Activated CD4-positive, alpha-beta T cell treated with anti-CD3 and anti-CD28 coated beads, Interleukin-2, amount 50 U/mL, for 16 hours (primary cell): ENCODE measurements at places on chromosomes 5 and 9.

- DNase-seq, result no peak
Observed at GRCh38 chr5:136853971-136854370, 488.6 kb upstream of the TRPC7 start.

DNA sequence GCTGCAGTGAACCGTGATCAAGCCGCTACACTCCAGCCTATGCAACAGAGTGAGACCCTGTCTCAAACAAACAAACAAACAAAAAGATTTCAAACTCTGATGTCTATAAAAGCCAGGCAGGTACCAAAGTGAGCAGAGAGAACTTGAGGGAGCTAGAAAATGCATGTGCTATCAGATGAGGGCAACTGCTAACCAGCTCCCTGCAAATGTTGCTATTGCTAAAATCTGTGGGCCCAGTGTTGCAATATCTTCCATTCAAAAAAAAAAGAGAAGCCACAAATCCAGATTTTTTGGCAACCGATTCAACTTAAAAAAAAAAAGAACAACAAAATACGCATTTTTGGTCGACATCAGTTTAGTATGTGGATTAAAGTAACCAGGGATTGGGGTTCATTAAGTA, 5.5 kb downstream of the UBE2D2 start:
- DNase-seq, result no peak

- DNase-seq, result no peak
Observed at GRCh38 chr5:61330341-61330844, 1.7 kb upstream of the ZSWIM6 start.

- DNase-seq, result no peak
Observed at GRCh38 chr5:157348049-157348400, 82.1 kb downstream of the CYFIP2 start.

- DNase-seq, result no peak
Observed at GRCh38 chr5:170523142-170523551, 19.3 kb downstream of the KCNIP1 start.

DNA sequence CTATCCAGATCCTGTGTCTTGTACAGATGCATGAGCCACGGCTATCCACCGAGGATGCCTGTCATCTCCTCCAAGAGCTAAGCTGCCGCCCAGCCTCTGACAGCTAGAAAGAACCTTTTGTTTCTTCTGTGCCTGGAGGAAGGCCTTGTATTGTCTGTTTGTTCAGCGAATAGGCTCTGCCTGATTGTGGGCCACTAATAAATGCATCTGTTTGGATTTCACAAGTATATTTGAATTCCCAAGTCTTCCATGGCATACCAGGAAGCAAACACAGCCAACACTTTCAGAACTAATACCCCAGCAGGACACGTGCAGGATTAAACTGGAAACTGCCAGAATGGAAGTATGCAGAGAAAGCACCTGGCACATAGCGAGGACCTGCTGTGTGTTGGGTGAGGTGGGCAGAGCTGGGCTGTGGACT, 92.7 kb upstream of the NEURL1B start:
- DNase-seq, result no peak

DNA sequence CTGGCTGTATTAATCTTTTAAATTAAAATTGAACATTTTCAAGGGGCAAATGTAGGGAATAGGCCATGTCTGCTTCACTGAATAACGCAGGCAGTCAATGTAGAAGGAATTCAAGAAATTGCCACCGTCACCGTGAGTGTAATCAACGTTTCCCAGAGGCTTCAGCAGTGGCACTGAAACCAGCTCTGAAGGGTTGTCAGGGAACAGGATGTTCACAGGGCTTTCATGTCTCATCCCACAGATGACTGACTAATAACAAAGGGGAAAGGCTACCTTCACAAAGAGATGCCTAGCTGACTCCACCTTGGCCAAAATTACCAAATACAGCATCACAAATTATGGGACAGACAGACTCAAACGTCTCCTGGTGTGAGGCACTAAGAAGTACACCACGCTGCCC, 70.4 kb upstream of the SIMC1 start:
- DNase-seq, result no peak

DNA sequence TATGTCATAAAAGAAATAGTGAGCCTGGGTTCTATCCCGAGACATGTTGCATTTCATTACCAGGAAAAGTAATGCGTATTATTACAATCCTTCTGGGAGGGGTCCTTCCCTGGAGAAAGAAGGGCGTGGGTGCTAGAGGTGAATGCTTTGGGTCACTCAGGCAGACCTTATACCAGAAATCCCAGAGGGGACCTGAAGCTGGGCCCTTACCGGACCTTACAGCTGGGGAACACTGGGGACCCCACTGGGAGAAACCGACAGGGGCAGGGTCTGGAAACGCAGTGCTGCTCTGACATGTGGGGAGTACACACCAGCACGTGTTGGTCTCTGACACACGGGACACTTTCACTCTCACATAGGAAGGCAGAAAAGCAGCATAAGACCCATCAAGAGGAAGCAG, 71.3 kb downstream of the LMNB1 start:
- no peak for DNase-seq

- DNase-seq, result no peak
Observed at GRCh38 chr9:125977223-125977622, 230.1 kb downstream of the PBX3 start.

GRCh38 chr9:130694205-130694604, 625 bp downstream of the EXOSC2 start:
- peak; percentile 46 for DNase-seq

- no peak for DNase-seq
Observed at GRCh38 chr5:157827423-157827822, 31.5 kb downstream of the CLINT1 start.

- no peak for DNase-seq
Observed at GRCh38 chr9:37032713-37033112, 1.4 kb downstream of the PAX5 start.

- no peak for DNase-seq
Observed at GRCh38 chr5:64458948-64459347, 46.9 kb upstream of the RGS7BP start.

GRCh38 chr5:15573590-15573989, 73.6 kb downstream of the FBXL7 start:
- no peak for DNase-seq

DNA sequence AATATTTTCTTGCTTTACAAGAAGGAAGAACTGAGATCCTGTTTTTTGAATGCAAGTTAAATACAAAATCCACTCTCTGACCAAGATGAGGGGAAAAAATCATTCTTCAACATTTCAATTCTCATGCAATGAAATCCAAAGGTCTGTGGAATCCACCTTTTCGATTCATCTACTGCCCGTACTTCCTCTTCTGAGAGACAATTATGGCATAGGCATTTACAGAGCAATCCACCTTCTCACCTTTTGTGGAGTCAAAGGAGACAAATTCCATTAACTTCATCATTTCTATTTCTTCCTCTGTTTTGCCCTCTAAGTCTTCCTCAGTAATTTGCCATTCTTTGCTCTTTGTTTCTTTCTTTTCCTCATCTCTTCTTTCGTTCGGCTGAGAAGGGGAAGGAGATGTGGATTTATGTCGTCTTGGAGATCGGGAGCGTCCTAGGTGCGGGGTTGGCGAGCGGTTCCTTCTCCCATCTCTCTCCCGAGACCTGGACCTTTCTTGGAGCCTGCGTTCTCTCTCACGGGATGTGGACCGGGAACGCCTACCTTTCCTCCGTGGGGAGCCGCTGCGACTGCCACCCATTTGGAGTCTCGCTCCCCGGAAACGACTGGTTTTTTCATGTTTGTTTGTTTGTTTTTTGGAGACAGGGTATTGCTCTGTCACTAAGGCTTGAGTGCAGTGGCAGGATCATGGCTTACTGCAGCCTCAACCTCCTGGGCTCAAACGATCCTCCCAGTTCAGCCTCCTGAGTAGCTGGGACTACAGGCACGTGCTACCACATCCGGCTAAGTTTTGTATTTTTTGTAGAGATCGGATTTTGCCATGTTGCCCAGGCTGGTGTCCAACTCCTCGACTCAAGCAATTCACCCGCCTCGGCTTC, 24.3 kb upstream of the AFF4 start:
- no peak for DNase-seq

- DNase-seq, result no peak
Observed at GRCh38 chr9:108207561-108208165, 648.1 kb downstream of the ACTL7B start.

DNA sequence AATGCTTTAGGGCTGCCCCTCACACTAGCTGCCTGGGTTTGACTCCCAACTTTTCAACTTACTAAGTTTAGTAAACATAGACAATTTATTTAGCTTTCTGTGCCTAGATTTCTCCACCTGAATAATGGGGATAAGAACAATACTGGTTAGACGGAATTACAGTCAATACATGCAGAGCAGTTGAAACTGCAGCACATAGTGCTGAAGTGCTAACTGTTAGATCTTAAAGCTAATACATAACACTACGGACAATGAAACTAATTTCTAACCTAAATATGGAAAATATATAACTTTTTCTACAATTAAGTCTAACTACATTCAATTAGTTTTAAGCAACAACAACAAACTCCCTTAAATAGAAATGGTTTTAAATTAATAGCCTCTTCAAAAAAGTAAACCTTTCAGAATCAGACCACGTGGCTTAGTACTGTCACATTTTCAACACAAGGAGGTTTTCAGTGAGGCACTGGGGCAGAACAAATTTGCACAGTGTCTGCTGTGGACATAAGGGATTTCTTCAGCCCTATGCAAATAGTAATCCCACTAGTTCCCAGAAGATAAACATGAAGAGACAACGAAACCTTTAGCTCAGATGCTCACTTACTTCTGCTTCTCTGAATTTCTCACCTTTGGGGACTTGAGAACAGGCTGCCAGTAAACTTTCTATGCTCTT, 293.4 kb downstream of the EDIL3 start:
- no peak for DNase-seq

DNA sequence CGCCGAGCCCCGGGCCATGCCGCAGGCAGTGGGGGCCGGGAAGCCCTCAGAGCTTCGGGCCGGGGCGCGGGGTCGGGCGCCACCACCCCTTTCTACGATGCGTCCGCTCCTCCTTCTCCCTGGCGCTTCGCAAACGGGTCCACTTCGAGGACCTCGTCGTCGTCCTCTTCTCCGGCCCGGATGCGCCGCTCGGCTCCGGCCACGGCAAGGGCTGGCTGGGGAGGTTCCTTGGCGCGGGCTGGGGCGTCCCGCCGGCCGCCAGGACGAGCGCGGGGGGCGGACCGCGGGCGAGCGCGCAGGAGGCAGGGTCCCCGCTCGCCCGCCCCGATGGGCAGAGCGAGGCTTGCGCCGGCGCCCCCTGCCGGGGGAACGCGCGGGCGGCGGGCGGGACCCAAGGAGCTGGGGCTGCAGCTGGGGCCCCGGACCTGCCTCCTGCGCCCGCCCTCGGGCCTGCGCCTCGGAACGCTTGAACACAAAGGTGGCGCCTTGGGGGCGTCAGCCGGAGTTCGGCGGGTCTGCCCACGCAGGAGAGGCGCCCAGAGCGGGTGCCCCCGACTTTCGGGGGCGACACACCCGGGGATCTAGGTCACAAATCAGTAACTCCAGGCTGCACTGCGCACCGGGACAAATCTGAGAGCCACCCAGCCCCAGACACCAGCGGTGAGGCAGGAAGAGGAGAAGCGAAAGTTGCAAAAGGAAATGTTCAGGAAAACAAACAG, at the start of gene ROR2:
ROR2 (minus strand) TSS at position 283 of the 719 bp plus-strand sequence.
- DNase-seq, result peak; percentile 57

- no peak for DNase-seq
Observed at GRCh38 chr5:84706678-84707641, 322.3 kb upstream of the EDIL3 start.

DNA sequence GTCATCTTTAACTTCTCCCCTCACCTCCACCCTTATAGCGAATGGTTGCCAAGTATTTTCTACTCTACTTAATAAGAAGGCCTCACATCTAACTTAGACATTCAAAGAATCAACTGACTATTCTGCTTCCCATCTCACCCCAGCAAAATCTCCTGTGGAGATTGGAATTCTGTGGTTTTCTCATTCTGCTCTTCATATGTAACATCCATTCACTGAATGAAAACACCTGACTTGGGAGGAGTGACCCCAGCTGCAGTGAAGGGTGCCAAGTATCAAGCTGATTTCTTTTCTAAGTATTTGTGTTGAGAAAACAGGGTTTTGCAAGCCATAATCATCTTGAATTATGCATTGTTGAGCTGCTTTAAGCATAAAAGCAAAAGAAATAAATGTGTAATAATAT, 42.5 kb upstream of the TAF1L start:
- DNase-seq, result no peak

- no peak for DNase-seq
Observed at GRCh38 chr5:1464511-1464910, 19.3 kb upstream of the SLC6A3 start.

DNA sequence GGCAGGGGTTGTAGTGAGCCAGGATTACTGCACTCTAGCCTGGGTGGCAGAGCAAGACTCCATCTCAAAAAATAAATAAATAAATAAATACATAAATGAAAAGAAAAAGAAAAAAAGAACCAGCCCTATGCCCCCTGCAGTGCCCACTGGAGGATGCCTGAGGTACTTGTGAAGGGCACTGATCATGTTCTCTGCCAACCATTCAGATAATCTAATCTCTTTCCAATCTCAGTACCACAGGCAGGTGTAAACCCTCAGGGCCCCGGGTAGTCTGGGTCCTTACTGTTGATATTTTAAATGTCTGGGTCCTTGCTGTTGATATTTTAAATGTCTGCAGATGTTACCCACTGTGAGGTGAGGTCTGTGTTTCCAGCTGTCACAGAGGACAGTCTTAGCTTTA, 321.8 kb upstream of the ADCY2 start:
- DNase-seq, result no peak

GRCh38 chr9:14926941-14927624, 16.9 kb upstream of the FREM1 start:
- no peak for DNase-seq

DNA sequence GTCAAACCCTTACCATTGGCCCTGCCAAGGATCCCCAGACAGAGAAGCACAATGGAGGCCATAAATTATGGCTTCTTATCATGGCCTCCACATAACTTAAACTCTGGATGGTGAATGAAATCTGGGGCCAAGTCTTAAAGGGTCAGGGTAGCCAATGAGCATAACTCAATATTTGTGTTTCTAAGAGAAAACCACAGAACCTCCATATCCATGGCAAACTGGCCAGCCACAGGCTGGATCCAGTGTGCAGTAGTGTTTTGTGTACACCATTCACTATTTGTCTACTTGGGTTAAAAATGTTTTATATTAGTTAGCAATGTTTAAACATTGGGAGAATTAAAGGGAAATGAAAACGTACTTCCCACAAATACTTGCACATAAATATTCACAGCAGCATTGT, 60.8 kb downstream of the CDO1 start:
- no peak for DNase-seq

GRCh38 chr5:73853091-73853490, 227.1 kb downstream of the ARHGEF28 start:
- DNase-seq, result no peak

- no peak for DNase-seq
Observed at GRCh38 chr5:4703931-4704458, 436.1 kb upstream of the ADAMTS16 start.

GRCh38 chr5:169161022-169161680, 139.8 kb downstream of the SLIT3 start:
- no peak for DNase-seq

- no peak for DNase-seq
Observed at GRCh38 chr5:173297813-173298212, 30.4 kb downstream of the STC2 start.

GRCh38 chr5:10400831-10401230, 40.8 kb upstream of the ROPN1L start:
- no peak for DNase-seq

GRCh38 chr9:74554751-74555419, 57.8 kb downstream of the RORB start:
- no peak for DNase-seq

- DNase-seq, result no peak
Observed at GRCh38 chr9:129906298-129906697, 71.0 kb downstream of the USP20 start.

GRCh38 chr9:18976709-18977531, 56.1 kb downstream of the SAXO1 start:
- DNase-seq, result no peak
